ENCODE measurements at places on chromosomes 4 and X.
A peak's percentile ranks its signal among the peaks of the same experiment; 100 is the strongest.

- no peak for DNase-seq
These were observed 75.6 kb downstream of the CPE start for GRCh38 chr4:165454426-165454825.

- no peak for DNase-seq
These were observed 5.1 kb upstream of the LIMCH1 start for GRCh38 chr4:41532882-41533281.

GRCh38 chr4:120452001-120452400 is 385.4 kb upstream of the MAD2L1 start:
- no peak for DNase-seq

- no peak for DNase-seq
These were observed 44.3 kb upstream of the ARHGAP24 start for GRCh38 chr4:85430697-85431096.

DNA sequence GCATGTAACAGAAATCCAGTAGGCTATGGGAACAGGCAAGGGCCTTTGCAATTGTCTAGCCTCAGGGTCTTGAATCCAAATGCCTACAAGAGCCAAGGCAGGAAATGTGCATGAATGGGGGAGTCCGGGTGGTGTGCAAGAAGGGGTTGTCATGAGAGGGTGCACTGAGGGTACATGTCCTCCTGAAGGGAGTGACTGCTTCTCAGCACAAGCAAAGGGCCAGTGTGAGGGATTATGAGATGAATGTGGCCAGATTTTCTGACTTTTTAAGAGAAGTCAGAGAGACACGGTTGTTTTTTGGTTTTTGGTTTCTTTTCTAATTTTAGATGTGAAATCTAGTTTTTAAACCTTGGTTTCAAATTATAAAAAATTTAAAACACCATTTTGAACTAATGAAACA is 76.5 kb upstream of the LSM6 start:
- DNase-seq, result no peak

DNA sequence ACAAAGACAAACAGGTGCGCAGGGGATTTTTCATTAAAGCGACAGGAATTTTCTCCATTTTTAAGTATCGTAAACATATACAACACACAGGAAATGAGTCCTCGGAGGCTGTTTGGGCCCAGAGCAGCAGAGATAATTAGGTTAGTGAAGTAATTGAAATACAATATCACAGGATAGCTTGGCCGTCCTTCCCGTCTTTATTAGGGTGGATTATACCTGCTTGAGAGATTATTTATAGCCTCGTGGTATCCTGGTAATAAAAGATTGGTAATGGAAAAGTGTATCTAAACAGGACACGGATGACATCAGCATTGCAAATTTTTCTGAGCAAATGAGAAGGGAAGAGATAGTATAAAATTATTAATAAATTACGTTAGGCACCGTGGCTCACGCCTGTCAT is 68.2 kb downstream of the CRLF2 start:
- no peak for DNase-seq

- no peak for DNase-seq
These were observed 59.4 kb upstream of the GRPR start for GRCh38 chrX:16063921-16064320.

GRCh38 chr4:15836362-15836761 is 58.2 kb downstream of the CD38 start:
- peak; percentile 69 for DNase-seq

GRCh38 chr4:76061982-76062381 is 12.5 kb upstream of the ART3 start:
- DNase-seq, result no peak

GRCh38 chrX:22314211-22314610 is 41.5 kb downstream of the CBLL2 start:
- DNase-seq, result no peak

DNA sequence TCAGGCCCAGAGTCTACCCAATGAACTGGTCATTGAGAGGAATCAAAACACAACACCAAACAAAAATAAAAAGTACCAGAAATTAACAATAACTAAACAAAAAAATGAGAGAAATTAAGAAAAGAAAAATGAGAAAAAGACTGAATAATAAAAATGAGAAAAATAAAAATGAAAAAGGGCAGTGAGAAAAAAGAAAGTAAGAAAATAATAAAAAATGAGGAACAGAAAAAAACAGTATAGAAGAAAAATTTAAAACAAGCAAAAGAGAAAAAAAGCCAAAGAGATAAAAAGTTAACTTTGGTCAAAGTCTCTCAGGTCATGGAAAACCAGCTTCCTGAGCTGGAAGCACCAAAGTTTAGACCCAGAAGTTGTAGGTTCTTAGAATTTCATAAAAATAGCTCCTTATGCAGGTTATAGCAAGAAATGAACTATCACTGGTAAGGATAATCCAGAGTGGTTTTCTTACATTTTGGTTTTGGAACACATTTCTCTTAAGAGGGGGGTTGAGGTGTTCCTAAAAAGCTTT is 51.0 kb upstream of the WDR17 start:
- DNase-seq, result no peak

GRCh38 chrX:34299451-34299967 is 167.4 kb upstream of the FAM47A start:
- DNase-seq, result no peak

- DNase-seq, result no peak
These were observed 2.9 kb upstream of the RBBP7 start for GRCh38 chrX:16873106-16873505.

GRCh38 chrX:137747244-137748043 is 181.5 kb downstream of the ZIC3 start:
- no peak for DNase-seq

GRCh38 chr4:76533314-76533713 is 98.3 kb downstream of the SHROOM3 start:
- DNase-seq, result no peak

GRCh38 chr4:113960684-113961321 is 18.6 kb downstream of the ARSJ start:
- DNase-seq, result no peak

GRCh38 chr4:184583738-184584502 is 65.3 kb downstream of the CASP3 start:
- no peak for DNase-seq

- no peak for DNase-seq
These were observed 25.5 kb downstream of the ARHGAP36 start for GRCh38 chrX:131083510-131084142.

DNA sequence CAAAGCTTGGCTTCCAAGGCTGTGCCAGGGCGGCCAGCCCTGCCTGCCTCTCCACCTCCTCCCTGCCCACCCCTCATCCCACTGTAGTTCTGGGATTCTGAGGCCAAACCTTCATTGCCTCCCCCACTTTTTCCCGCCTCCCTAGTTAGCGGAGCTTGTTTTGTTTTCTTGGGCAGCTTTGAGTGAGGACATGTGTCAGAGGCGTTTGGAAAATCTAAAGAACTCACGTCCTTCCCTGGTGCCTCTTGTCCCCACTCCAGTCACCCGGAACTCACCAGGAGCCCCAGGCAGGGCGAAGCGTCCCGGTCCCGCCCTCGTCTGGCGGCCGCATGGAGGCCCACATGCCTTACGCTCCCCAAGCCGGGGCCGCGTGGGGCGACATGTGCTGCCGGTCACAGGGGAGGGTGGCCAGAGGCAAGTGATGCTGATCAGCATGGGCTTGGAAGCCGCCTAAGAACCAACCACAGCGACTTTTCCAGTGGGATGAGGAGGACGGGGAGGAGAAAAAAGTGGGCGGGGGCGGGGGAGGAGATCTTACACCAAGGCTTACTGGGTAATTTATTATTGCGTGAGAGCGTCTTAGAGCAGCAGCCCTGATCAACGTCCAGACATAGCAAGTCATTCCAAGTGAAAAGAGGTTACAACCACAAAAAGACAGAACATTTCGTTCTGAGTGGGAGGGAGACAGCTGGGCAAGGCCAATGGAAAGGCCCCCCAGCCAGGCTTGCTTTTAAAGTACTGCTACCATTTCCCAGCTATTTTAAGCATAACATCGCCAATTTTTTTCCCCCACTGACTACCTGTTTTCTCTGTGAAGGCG is 48.5 kb downstream of the PRPS1 start:
- DNase-seq, result peak; percentile 54

- DNase-seq, result no peak
These were observed 15.3 kb upstream of the PDGFRA start for GRCh38 chr4:54213761-54214160.

- DNase-seq, result no peak
These were observed 144.2 kb downstream of the POLA1 start for GRCh38 chrX:24837966-24838365.

DNA sequence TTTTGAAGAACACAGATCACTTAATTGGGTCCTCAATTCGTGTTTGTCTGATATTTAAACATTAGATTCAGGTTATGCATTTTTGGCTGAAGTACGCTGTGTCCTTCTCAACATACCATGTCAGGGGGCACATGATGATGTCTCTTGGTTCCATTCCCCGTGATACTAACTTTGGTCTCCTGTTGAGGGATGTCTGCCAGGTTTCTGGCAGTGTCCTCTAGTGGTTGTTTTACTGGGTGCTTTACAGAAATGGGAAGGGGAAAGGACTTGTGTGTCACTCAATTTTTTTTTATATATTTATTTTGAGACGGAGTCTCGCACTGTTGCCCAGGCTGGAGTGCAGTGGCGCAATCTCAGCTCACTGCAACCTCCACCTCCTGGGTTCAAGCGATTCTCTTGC is 58.2 kb downstream of the WWC2 start:
- no peak for DNase-seq

DNA sequence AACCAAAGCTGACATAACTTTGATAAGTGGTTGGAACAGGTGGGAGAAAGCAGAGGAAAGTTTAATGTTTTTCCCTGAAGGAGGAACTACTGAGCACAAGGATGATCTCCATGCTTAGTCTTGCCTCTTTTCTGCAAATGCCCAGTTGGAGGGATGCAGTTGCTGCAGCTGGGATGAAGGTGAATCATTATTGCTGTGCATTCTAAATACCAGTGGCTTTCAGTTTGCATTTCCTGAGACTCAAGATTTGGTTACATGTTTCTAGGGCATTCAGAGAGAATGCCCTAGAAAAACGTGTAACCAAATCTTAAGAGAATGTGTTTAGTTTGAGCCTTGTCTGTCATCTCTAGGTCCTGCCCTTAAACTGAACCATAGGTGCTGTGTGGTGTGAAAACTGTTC is 42.2 kb downstream of the METTL14 start:
- DNase-seq, result no peak

DNA sequence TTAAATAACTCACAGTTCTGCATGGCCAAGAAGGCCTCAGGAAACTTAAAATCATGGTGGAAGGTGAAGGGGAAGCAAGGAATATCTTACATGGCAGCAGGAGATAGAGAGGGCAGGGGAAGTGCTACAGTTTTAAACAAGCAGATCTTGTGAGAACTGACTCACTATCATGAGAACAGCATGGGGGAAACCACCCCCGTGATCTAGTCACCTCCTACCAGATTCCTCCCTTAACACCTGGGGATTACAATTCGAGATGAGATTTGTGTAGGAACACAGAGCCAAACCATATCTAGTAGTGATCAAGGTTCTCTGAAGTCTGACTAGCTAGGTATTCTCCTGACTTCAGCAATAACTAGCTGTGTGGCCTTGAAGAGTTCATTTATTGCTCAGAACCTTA is 56.0 kb downstream of the BANK1 start:
- DNase-seq, result no peak

DNA sequence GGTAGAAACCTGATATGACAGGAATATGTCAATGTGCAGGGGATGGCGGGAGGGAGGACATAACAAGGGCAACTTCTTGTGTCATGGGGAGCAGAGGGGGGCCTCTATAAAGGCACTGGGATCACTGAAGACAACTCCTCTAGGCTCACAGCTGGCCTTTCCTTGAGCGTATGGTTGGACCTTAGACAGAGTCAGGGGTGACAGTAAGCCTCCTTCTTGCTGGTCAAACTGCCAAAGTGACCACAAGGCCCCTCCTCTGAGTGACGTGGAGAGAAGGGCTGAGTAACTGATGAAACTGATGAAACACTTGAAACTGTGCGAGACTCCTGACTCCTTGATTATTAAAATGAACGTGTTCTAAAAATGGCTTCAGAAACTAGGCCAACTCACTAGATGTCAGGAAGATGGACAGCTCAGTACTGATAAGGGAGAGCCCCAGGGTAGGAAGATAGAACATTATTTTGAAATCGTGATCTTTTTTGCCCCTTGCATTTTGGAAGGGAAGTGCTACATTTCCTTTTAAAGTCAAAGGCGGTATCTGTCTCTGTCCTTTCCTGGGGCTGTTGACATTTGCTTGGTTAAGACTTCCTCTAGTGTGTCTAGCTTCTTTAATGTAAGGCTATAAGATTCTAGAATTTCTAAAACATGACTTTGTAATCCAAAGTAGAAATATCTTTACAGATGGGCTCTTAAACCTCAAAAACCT is 1.6 kb downstream of the RAB33A start:
- DNase-seq, result no peak

Measured in epithelial cell of prostate (primary cell).